Prostate gland (tissue), 2 donors: ENCODE measurements at places on chromosomes 12 and 14.

- no peak for DNase-seq
Measured at GRCh38 chr14:22689199-22689598, 45.0 kb upstream of the OR6J1 start.

GRCh38 chr14:55577229-55577628 lies 2.8 kb upstream of the KTN1 start:
- DNase-seq: no peak

DNA sequence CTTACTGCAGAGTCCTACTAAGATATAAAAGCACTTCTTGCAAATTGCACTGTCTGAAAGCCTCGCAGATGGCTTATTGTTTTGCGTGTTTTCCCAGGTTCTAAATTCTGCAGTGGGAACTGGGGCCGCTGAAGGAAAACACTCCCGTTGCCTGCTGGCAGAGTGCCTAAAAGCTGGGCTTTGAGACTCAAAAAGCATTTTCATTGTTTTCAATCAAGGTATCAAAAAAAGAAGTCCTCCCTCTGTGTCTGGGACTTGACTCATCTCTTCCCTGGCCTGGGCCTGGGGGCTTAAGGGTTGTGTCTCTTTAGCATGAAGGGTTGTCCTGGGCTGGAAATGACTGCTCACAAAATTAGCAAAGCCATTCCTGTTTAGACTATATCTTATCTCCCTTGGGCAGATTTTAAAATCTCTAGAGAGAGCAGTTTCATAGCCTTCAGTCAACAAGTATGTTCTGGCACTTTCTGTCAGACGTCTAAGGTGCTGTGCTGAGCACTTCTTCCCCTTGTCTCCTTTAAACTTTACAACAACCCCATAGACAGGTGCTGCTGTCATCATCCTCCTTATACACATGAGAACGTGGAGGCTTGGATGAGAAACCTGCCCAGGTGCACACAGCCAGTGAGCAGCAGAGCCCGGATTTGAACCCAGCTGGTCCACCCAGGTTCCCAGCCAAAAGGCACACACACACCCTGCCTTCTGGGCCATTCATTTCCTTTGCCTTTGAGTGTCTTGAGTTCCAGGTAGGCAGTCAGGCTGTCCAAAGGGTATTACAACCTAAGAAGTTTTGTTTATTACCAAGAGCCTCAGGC lies 31.1 kb downstream of the ELK3 start:
- no peak for DNase-seq

- DNase-seq: no peak
Measured at GRCh38 chr14:22539831-22540230, 49.2 kb downstream of the DAD1 start.

DNA sequence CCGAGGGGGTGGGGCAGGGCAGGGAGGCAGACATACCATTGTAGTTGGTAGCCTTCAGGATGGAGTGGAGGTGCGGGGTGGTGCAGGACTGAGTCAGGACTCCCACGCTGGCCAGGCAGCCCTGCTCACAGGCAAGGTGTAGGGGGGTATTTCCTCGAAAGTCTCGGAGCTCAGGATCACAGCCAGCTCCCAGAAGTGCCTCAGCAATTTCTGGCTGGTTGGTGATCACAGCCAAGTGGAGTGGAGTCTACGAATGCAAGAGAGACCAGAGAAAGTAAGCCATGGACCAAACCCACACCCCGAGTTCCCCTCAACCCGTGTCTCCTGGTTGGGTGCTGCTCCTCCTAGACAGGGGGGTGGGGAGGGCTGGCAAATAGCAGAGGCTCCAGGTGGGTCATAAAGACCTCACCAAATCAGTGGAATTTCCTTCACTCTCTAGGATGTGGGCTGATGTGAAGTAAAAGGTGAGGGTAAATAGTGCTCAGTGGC lies 1.4 kb downstream of the NFKBIA start:
- DNase-seq: no peak

DNA sequence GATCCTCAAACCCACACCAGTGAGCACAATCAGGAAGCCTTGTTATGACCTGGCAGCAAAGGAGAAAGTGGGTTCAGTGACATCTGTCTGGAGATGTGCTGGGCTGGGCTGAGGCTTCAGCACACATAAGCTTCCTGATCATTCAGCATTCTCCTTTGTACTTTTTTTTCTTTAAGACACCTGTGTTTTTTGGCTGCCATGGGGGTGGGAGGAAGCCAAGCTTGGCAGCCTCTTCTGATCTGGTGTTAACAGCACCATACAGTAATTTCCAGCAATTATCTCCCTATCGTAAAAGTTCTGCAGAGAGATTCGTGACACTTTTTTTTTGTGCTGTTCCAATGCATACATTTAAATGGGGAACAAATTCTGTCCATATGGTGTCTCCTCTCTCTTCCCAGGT lies 38.9 kb upstream of the RASSF3 start:
- no peak for DNase-seq

GRCh38 chr14:103634156-103634555 lies 5.1 kb downstream of the KLC1 start:
- DNase-seq: no peak

DNA sequence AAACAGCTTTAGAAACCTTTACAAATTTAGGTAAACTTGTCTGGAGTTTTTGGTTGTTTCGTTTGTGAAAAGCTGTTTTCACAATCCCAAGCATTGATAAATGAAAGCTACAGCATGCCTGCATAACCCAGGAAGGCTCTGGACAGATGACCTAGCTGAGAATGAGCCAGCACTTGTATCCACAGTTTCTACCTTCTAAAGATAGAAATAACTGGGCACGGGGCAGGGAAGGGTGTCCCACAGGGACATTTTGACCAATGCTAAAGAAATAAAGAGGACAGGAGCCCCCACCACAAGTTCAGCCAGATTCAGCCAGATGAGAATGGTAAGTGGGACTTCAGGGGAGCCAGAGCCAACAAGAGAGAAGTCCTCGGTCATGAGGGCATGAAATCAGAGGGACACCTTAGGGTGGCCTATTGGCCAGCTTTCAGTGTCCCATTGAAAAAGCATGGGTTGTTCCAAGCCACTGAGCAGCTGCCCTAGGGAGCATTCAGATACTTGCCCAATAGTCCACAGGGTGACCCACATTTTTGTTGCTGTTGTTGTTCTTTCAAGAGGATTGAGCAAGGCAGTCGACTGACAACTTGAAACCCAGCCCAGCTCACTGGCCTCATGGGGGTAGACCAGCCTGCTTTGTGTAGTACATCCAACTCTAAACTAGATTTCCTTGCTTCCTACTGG lies 140.3 kb upstream of the NUDT4 start:
- no peak for DNase-seq

DNA sequence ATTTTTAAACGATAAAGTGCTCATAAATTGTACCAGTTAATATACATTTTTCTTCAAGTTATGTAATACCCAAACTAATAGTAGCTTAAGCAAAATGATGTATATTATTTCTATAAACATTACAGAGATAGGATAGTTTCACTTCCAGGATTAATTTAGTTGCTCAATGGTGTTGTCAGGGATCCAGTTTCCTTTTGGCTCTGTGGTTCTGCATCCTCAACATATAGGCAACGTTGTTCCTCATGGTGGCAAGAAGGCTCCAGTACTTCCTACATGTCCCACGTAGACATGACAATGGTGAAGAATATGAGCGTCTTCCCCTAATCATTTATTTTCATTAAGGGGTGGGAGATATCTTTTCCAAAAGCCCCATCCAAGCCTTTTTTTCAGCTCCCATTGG lies 60.7 kb upstream of the DCD start:
- DNase-seq: no peak

DNA sequence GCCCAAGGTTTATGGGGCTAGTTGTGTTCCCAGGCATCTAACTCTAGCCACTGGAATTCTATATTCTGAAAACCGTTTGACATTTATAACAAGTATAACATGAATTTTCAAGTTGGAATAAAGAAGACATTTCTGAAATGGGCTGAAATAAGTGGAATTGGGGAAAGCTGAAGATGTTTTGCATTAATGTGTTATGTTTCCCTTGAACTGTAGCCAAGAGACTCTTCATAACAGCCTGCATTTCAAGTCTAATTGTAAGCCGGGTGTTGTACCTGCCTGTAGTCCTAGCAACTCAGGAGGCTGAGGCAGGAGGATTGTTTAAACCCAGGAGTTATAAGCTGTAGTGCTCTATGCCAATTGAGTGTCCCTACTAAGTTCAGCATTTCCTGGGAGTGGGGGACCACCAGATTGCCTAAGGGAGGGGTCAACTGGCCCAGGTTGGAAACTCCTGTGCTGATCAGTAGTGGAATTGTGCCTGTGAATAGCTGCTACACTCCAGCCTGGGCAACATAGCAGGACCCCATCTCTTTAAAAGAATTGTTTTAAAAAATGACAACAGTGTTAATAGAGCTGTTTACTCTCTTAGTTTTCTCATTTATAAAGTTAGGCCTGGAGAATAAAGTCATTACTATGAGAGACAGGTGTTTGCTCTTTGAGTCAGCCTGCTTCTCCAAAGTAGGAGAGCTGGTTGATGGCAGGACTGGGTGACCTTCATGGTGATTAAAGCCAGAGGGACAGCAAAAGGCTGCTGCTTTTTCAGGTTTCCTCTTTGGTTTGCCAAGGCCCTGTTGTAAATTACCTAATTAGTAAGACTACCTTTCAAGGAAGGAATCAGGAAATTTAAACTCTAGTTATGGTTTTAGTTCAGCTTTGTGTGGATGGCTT lies 483.6 kb upstream of the RGS6 start:
- no peak for DNase-seq

- DNase-seq: no peak
Measured at GRCh38 chr14:23209651-23210423, 26.4 kb upstream of the SLC7A8 start.

DNA sequence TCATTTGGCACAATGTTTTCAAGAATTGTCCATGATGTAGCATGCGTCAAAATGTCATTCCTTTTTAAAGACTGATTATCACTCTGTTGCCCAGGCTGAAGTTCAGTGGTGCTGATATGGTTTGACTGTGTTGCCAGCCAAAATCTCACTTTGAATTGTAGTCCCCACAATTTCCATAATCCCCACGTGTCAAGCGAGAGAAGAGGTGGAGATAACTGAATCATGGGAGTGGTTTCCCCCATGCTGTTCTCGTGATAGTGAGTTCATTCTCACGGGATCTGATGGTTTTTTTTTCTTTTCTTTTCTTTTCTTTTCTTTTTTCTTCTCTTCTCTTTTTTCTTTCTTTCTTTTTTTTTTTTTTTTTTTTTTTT lies 21.8 kb upstream of the LRRK2 start:
- no peak for DNase-seq

DNA sequence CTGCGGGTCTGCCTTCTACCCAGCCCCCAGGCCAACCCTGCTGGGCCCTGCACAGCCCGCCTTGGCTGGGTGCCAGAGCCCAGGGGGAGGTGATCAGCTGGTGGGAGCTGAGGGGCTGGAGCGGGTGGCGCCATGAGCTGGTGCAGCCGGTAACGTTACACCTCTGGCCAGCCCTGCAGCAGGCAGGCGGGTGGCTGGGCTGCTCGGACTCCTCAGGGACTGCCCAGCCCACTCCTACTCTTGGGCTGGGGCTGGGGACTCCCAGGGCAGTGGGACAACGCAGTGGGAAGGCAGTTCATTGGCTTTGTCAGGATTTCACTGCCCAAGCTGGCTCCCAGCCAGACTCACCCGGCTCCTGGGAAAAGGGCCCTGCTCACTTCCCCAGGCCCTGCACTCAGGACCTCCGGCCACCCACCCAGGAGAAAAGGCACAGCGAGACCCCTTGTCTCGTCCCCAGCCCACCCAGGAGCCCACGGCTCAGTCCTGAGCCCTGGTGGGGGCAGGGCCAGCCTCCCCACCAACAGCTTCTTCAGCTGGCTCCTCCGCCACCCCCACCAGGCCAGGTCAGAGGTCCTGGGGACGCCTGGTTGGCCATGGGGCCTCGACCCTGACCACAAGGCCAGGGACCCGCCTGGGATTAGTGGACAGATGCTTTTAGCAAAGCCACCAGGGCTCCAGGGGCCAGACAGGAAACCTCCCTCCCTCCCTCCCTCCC lies 1.0 kb downstream of the PGF start:
- DNase-seq: no peak

- DNase-seq: no peak
Measured at GRCh38 chr12:68784015-68784414, 24.0 kb upstream of the MDM2 start.

GRCh38 chr14:104650057-104650980 lies 39.1 kb upstream of the INF2 start:
- peak; percentile 36 for DNase-seq

- no peak for DNase-seq
Measured at GRCh38 chr14:25003537-25003936, 46.4 kb downstream of the STXBP6 start.

GRCh38 chr12:110531741-110532333 lies 29.7 kb downstream of the RAD9B start:
- no peak for DNase-seq

GRCh38 chr14:20418501-20418909 lies 5.2 kb upstream of the TEP1 start:
- DNase-seq: no peak

DNA sequence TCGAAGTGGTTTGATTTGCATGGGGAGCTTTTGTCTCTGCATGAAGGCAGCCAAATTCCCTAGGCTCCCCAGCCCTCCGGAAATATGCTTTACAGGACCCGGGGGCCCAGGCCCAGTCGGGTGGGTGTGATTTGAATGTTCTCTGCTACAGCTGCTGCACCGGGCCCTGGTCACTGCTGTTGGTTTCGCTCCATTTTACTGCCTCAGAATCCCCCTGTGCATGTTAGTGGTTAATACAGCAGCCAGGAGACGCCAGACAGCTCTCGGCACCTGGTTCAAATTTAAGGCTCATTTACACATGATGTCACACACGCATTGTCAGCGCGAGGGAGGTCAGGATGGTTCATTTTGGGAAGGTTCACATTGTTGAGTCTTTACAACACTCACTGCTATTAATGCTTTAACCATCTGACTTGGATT lies 99.6 kb downstream of the SLC38A6 start:
- DNase-seq: no peak

GRCh38 chr12:21453312-21453852 lies 15.9 kb downstream of the PYROXD1 start:
- DNase-seq: no peak

DNA sequence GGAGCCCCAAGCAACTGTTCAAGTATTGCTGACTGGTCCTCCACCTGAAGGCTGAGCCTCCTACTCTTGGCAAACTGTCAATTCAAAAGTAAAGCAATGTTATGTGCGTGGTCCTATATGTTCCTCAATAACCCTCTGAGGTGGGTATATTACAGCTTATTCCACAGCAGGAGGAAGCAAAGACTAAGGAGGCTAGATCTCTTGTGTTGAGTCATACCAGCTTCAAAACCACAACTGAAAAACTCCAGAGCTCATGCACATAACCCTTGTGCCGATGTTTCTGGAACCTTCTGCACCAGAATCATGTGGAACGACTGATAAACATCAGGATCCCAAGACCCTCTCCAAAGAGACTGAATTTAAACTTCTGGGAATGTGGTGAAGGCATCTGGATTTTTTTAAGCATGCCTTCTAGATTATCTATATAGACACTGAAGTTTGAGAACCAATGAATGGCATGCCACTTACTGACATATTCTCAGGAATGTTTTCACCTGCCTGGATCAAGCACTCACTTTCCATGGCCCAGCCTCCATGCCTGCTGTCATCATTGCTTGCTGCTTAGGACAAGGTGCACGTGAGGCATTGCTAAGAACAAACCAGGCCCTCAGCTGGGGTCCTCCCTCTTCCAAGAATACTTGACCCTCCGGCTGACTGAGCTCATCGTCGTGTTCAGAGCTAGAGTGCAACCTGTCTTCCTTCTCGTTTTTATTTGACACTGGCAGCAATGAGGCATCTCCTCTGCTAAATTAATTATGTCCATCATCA lies 194.7 kb downstream of the BCL11B start:
- DNase-seq: no peak
